ENCODE measurements at places on chromosomes 7 and 10. TPM values are rescaled to one million over a fixed set of nuclear protein-coding genes. Genes with fewer than 3 reads are reported as not detected.

ADAP1 gene
- polyA plus RNA-seq = 116 TPM

SFMBT2 gene
- polyA plus RNA-seq = 15.8 TPM

CALN1 gene
- 23.7 TPM for polyA plus RNA-seq

FAM53B gene
- 31.2 TPM for polyA plus RNA-seq

CALHM2 gene
- 11.1 TPM for polyA plus RNA-seq

ATOH7 gene
- polyA plus RNA-seq = 0.99 TPM

TMEM213 gene
- polyA plus RNA-seq = 0.77 TPM

ZNF273 gene
- polyA plus RNA-seq = 16.0 TPM

DDX50 gene
- polyA plus RNA-seq = 34.2 TPM

HYAL4 gene
- polyA plus RNA-seq = 0.11 TPM

ADD3 gene
- 210 TPM for polyA plus RNA-seq

BEND7 gene
- polyA plus RNA-seq = 25.9 TPM

TUBAL3 gene
- 0.18 TPM for polyA plus RNA-seq

INHBA gene
- 3.9 TPM for polyA plus RNA-seq

HOXA6 gene
- polyA plus RNA-seq = 47.4 TPM

BTBD16 gene
- 2.5 TPM for polyA plus RNA-seq

DDC gene
- polyA plus RNA-seq = 1.9 TPM

INTS1 gene
- 100 TPM for polyA plus RNA-seq

SLC26A3 gene
- polyA plus RNA-seq = not detected

MTG1 gene
- 91.2 TPM for polyA plus RNA-seq

SORBS1 gene
- polyA plus RNA-seq = 102 TPM

DYNC1I1 gene
- 42.9 TPM for polyA plus RNA-seq

FAM25G gene
- polyA plus RNA-seq = not detected

MMP21 gene
- 0.54 TPM for polyA plus RNA-seq

TMEM196 gene
- 18.8 TPM for polyA plus RNA-seq

DPYSL4 gene
- 97.6 TPM for polyA plus RNA-seq

EBF3 gene
- polyA plus RNA-seq = 149 TPM

GPR85 gene
- polyA plus RNA-seq = 38.1 TPM

INMT gene
- polyA plus RNA-seq = 0.99 TPM

PNLIPRP1 gene
- polyA plus RNA-seq = not detected

PLXDC2 gene
- 30.6 TPM for polyA plus RNA-seq

TDRD1 gene
- polyA plus RNA-seq = 0.26 TPM

OR2F2 gene
- polyA plus RNA-seq = not detected

UCN3 gene
- 1.1 TPM for polyA plus RNA-seq

ALOX5 gene
- polyA plus RNA-seq = 4.6 TPM

WDR86 gene
- 54.5 TPM for polyA plus RNA-seq

CYP2E1 gene
- polyA plus RNA-seq = 18.1 TPM

ADRB1 gene
- 2.5 TPM for polyA plus RNA-seq

SPDYE2 gene
- polyA plus RNA-seq = 3.7 TPM

ZNF438 gene
- polyA plus RNA-seq = 7.3 TPM

PNLIP gene
- 0.57 TPM for polyA plus RNA-seq

GPR22 gene
- 19.4 TPM for polyA plus RNA-seq

Data from spinal cord (tissue), 10 donors.